ENCODE measurements at places on chromosomes 6 and 20.
A peak's percentile ranks its signal among the peaks of the same experiment; 100 is the strongest.

GRCh38 chr6:153130515-153131036, 506 bp downstream of the RGS17 start:
- peaks cover 13% of the 10 kb centered on the region for H3K4me1 ChIP-seq
- DNase-seq = no peak
- H3K27ac ChIP-seq = no peak overlapping the region
- H3K4me3 ChIP-seq = peak overlapping the region; percentile 74
- peaks cover 57% of the 10 kb centered on the region for H3K27me3 ChIP-seq

GRCh38 chr20:57024849-57025248, 241.6 kb downstream of the BMP7 start:
- no peak overlapping the region for H3K27ac ChIP-seq
- no peaks in the 10 kb centered on the region for H3K36me3 ChIP-seq
- no peak for DNase-seq

DNA sequence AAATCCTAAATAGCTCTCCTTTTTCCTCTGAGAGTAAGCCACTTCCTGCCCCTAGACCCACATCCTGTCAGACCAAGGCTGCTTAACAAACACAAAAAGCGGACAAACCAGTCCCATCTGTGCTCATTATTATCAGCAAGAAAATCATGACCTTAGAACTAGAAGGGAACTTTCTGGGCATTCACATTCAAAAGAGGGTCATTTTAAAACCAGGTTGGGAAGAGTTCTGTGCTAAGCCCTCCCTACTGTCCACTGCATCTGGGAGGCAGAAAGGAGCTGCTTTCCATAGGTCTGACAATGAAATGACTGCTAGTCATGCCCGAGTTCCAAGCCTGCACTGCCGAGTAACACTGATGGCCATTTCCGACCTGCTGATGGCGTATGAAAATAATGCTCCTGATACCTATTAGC, 15.4 kb downstream of the EZR start:
- H3K4me1 ChIP-seq = peaks cover 87% of the 10 kb centered on the region
- DNase-seq = peak; percentile 72
- H3K36me3 ChIP-seq = peaks cover 47% of the 10 kb centered on the region
- H3K27ac ChIP-seq = peak overlapping the region; percentile 84

DNA sequence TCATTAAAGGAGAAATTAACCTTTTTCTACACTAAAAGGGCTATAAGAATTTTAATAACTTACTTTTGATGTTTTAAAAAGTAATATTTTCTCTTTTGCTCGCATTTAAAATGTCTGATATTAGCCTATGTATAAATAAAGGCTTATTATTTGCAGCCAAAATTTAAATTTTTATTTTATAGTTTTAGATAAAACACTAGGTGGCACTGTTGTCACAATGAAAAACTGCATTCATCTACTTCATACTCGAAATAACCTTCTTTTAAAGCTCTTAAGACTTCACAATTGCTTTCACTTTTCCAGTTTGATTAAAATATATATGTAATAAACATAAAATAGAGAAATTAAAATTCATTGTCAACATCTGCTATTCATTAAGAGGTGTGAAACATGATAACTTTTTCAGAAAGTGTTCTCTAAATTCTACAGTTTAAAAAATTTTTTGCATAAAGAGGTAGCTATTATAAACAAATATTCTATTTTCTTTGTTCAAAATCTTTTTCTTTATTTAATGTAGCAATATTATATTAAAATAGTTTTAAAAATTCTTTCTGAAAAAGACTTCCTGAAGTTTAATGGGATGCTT, 78.8 kb upstream of the DEFB112 start:
- H3K36me3 ChIP-seq = no peaks in the 10 kb centered on the region
- no peak overlapping the region for H3K4me3 ChIP-seq
- no peaks in the 10 kb centered on the region for H3K27me3 ChIP-seq
- H3K27ac ChIP-seq = no peak overlapping the region
- no peaks in the 10 kb centered on the region for H3K4me1 ChIP-seq

DNA sequence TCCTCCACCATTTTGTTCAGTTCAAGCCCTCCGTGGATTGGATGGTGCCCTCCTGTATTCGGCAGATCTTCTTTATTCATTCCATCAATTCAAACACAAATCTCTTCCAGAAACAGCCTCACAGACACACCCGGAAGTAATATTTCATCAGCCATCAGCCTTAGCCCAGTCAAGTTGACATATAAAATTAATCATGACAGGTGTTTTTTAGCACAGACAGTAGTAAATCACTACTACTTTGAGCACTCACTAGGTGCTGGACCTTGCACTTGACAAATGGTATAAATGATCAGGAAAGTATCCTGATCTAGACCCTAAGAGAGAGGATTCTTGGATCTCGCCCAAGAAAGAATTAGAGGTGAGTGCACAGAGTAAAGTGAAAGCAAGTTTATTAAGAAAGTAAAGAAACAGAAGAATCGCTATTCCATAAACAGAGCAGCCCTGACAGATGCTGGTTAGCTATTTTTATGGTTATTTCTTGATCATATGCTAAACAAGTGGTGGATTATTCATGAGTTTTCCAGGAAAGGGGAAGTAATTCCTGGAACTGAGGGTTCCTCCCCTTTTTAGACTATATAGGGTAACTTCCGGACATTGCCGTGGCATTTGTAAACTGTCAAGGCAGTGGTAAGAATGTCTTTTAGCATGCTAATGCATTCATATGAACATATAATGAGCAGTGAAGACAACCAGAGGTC, 194.6 kb upstream of the LAMP5 start:
- H3K27me3 ChIP-seq = no peaks in the 10 kb centered on the region
- no peak for DNase-seq
- no peaks in the 10 kb centered on the region for H3K4me1 ChIP-seq
- no peak overlapping the region for H3K4me3 ChIP-seq
- no peaks in the 10 kb centered on the region for H3K36me3 ChIP-seq
- peak overlapping the region; percentile 13 for H3K27ac ChIP-seq

DNA sequence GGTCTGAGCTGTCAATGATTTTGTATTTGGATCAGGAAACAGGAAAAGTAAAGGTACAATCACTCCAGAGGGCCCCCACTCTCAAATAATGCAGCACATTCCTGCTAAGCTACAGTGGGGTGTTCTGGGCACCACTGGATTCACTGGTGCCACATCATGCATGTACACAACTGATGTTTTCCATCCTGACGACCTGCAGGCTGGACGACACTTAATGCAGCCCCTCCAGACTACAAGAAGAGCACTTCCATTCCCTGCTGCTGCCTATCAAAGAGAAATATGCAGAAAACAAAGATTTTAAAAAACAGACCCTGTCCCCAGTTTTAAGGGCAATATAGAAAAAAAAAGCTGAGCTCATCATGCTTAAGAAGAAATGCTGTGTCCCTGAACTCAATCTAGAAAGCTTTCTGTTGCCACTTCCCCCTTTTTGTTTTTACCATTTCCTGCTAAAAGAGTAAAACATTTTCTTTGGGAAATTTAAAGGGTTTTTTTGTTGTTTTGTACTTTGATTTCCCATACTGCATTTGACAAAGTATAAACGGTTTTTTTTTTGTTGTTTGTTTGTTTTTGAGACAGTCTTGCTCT, 35.5 kb downstream of the ABHD12 start:
- H3K4me3 ChIP-seq = no peak overlapping the region
- no peak overlapping the region for H3K27ac ChIP-seq

All from activated naive CD4-positive, alpha-beta T cell treated with anti-CD3 and anti-CD28 coated beads, Interleukin-2, amount 10 ng/mL, durations not matched to agents 7 days and 5 days (primary cell).